Central memory CD4-positive, alpha-beta T cell (primary cell): ENCODE measurements at places on chromosomes 5 and 9.

GRCh38 chr5:14447958-14448911 lies 133.4 kb upstream of the OTULINL start:
- DNase-seq: no peak

DNA sequence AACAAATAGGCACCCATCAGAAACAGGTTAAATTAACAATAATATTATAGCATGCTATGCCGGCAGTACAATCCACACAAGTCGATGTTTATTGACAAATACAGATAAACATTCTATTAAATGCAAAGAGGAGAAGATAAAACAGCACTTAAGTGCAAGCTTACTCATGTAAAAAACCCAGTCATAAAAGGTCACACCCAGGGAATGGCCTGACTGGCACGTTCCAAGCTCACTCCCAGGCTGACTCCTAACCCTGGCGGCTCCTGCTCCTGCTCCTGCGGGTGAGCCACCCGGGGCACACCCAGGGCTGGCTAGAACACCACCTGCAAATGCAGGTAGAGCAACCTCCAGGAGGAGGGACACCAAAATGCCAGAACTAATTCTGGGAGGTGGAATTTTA lies 66.9 kb downstream of the SEMA4D start:
- DNase-seq: no peak

- no peak for DNase-seq
These were observed 89.6 kb downstream of the RIC1 start for GRCh38 chr9:5718296-5719032.

- DNase-seq: no peak
These were observed 110.4 kb upstream of the ZNF462 start for GRCh38 chr9:106752581-106752980.

- no peak for DNase-seq
These were observed 116.4 kb upstream of the SPDL1 start for GRCh38 chr5:169467041-169467771.

DNA sequence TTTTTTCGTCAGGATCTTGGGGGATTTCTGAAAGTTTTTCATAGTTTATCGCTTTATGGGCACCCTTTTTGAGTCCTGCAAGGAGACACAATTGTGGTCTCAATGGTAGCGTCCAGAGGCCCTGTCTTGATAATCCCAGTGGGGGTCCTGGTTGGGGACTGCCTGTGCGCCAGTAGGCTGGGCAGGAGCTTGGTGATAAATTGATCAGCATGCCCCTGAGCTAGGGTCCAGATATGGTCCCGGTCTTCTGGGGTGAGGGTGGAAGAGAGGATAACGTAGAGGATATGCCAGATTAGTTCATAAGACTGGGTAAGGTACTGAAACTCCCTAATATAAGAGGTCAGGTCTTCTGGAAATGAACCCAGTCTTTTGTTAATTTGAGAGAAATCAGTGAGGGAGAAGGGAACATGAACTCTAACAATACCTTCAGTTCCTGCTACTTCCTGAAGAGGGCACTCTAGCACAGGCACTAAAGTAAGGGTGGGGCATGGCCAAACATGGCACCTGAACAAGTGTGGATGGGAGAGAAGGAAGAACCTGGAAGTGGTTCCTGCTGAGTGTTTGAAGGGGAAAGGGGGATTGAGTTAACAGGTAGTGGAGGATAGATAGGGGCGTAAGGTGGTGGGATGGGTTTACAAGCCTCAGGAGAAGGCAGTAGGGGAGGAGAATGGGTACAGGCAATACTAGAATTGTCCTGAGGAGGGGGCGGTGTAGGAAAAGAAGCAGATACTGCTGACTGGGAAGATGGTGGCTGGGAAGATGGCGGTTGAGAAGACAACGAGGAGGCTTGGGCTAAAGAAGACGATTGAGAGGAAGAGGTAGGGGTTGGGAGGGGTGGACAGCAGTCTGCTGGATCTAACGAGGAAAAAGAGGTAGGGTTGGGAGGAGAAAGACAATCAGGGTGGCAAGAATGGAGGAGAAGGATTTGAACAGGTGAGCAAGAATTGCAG lies 33.8 kb upstream of the ANXA2R start:
- DNase-seq: peak; percentile 61

DNA sequence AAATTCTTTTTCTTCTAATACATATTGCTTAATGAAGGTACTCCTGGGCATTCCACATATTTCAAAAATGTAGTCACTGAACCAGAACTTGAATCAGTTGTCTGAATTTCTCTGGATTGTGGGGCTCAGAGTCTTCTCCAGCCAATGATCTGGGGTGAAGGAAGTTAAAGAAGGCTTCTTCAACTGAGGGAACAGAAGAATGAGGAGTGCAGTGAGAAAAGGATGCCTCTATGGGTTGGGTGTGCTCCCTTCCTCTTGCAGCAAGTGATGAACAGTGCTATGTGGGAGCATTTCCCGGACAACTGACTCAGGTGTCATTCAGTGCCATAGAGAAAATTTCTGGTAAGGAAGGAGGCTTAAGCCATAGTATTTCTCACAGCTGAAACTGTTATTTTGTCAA lies 7.9 kb downstream of the LNPEP start:
- DNase-seq: no peak

GRCh38 chr5:123855609-123856008 lies 343.6 kb downstream of the CSNK1G3 start:
- no peak for DNase-seq

DNA sequence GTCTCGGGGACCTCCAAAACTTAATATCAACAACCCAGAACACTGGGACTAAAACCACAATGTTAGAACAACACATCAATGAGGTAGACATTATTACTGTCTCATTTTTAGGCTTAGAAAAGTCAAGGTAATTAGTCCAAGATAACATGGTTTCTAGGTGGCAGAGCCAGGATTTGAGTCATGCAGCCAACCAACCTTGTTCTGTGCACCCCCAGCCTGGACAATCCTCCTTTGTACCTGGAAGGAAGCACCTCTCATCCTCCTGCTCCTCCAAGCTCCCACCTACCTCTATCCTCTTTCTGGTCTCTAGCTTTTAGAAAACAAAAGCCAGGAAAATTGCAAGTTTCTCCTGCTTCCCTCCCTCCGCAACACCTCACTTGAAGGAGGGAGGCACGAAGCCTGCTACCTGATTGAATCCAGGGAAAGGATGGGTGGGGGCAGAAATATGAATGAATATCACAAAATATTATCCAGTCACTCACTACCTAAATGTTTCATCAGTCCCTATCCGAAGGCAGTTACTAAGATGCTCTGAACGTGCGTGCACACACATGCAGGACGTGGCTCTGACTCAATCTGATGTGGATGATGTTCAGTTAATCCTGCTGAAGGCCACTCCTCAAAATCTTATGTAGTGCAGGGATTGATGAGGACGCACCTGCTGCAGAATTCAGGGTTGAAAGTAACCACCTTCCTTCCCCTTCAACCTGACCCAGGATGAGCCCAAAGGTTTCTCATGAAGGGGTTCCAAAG lies 26.3 kb upstream of the TTC1 start:
- no peak for DNase-seq

DNA sequence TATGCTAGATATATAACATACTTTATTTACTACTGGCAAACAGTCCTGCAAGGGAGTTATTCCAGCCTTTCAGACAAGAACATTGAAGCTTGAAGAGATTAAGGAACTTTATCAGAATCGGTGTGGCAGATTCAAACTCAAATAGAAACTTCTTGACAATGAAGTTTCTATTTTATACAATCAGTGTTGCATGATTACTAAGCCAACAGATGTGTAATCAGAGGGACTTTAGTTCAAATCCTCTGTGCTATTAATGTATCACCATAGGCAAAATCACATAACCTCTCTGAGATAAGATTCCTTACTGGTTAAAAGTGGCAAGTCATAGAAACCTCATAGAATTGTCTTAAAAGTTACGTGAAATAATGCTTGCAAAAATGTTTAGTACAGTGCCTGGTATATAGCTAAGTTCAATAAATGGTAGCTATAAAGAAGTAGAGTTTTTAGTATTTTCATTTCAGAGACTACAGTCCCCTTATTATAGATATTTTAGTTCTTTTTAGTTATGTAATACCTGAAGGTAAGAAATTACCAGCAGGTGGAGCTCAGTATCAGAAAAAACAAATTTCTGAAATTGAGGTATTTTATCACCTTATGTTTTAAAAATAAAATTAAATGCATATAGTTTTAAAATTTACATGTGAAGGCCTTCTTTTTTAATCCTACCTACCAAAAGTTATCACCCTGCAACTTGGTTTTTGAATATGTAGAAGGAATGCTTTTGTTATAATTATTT lies 172.1 kb downstream of the FER start:
- DNase-seq: no peak

- DNase-seq: no peak
These were observed 1639.4 kb upstream of the C9orf72 start for GRCh38 chr9:29212397-29213387.
